ENCODE measurements at places on chromosomes 4 and X. TPM values are rescaled to one million over a fixed set of nuclear protein-coding genes. Genes with fewer than 3 reads are reported as not detected.
A peak's percentile ranks its signal among the peaks of the same experiment; 100 is the strongest.

DTHD1 gene
- not detected for total RNA-seq

MAP7D2 gene
- 7.6 TPM for total RNA-seq

MAGEB2 gene
- total RNA-seq = 0.10 TPM

TCEAL3 gene
- 23.8 TPM for total RNA-seq

GLUD2 gene
- 0.33 TPM for total RNA-seq

TSPAN7 gene
- total RNA-seq = 0.13 TPM

MGAT4D gene
- total RNA-seq = not detected

TCEAL6 gene
- not detected for total RNA-seq

SERTM2 gene
- not detected for total RNA-seq

GAGE12C gene
- not detected for total RNA-seq

CXCL10 gene
- total RNA-seq = not detected

PAGE3 gene
- total RNA-seq = not detected

SPANXB1 gene
- not detected for total RNA-seq

DNA sequence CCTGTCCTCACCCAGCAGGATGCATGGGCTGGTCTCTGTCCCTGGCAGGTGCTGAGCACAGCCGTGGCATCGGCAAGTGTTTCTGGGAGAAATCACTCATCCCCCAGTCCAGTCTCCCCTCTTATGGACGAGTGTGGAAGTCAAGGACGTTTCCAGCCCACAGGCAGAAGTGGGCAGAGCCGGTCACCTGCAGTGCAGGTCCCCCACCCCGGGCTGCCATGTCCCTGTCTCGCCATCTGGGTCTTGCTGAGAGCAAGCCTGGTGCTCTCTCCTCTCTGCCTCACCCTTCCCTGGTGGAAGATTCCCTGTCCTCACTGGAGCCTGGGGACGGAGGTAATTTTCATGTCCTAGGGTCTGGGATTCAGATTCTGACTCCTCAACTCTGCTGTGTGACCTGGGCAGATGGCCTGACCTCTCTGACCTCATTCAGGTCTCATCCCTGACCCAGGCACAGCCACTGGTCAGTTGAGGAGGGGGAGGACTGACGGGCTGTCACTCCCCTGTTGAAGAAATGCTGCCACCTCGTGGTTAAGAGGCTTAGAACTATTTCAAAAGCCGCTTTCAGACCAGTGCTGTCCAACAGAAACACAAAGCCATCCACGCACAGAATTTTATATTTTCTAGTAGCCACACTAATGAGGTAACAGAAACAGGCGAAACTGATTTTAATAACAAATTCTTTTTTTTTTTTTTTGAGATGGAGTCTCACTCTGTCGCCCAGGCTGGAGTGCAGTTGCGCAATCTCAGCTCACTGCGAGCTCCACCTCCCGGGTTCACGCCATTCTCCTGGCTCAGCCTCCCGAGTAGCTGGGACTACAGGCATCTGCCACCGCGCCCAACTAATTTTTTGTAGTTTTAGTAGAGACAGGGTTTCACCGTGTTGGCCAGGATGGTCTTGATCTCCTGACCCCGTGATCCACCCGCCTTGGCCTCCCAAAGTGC lies 1.8 kb downstream of the CPZ start:
- no peaks in the 10 kb centered on the region for H3K27me3 ChIP-seq
- no peak overlapping the region for H3K27ac ChIP-seq
- no peak overlapping the region for H3K4me3 ChIP-seq
- peak; percentile 33 for DNase-seq
- H3K4me1 ChIP-seq = no peaks in the 10 kb centered on the region

DNA sequence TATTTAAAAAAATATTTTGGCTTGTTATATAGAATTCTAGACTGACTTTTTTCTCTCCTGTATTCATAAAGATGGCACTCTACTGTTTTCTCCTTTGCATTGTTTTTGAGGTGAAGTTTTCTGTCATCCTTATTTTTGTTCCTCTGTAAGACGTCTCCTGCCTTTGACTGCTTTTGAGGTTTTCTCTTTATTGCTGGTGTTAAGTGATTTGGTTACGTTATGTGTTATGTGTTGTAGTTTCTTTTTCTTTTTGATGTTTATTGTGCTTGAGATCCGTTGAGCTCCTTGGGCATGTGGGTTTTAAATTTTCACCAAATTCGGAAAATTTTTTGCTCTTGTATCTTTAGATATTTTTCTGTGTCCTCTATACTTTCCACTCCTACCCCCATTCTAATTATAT lies 50.0 kb downstream of the KDM6A start:
- no peak overlapping the region for H3K27ac ChIP-seq
- H3K36me3 ChIP-seq = no peaks in the 10 kb centered on the region
- no peak overlapping the region for H3K4me3 ChIP-seq
- H3K4me1 ChIP-seq = peaks cover 5% of the 10 kb centered on the region

DNA sequence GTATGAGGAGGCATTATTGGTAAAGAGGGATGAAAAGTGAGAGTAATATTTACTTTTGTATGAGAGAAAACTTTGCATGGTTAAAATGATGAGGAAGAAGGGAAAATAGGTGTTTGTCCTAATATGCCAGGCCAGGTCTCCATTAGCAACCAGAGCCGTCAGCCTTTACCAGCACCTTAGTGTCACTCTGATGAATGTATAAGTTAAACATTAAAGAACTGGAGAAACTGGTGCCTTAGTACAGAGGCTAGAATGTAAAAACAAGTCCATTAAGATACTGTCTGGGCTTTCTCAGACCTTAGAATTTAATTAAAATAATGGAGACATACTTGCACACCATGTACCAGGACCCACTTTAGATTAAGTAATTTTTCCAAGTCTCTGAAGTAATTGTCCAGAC lies 222.3 kb downstream of the FAM47A start:
- H3K36me3 ChIP-seq = no peaks in the 10 kb centered on the region
- no peak overlapping the region for H3K4me3 ChIP-seq
- no peak for DNase-seq
- H3K27me3 ChIP-seq = no peaks in the 10 kb centered on the region
- no peak overlapping the region for H3K27ac ChIP-seq

- H3K36me3 ChIP-seq = no peaks in the 10 kb centered on the region
- H3K27me3 ChIP-seq = no peaks in the 10 kb centered on the region
- DNase-seq = no peak
- peaks cover 4% of the 10 kb centered on the region for H3K4me1 ChIP-seq
These were observed 46.5 kb upstream of the PGRMC1 start for GRCh38 chrX:119189595-119189994.

GRCh38 chr4:35559559-35560365 lies 684.6 kb downstream of the ARAP2 start:
- DNase-seq = no peak
- no peaks in the 10 kb centered on the region for H3K27me3 ChIP-seq
- no peaks in the 10 kb centered on the region for H3K4me1 ChIP-seq
- no peak overlapping the region for H3K27ac ChIP-seq

GRCh38 chr4:172480471-172480870 lies 667.3 kb downstream of the GALNTL6 start:
- no peaks in the 10 kb centered on the region for H3K27me3 ChIP-seq
- no peaks in the 10 kb centered on the region for H3K36me3 ChIP-seq
- no peaks in the 10 kb centered on the region for H3K4me1 ChIP-seq

- no peak overlapping the region for H3K4me3 ChIP-seq
- H3K27ac ChIP-seq = no peak overlapping the region
- H3K36me3 ChIP-seq = no peaks in the 10 kb centered on the region
- H3K4me1 ChIP-seq = no peaks in the 10 kb centered on the region
These were observed 42.9 kb upstream of the INTS6L start for GRCh38 chrX:135477576-135477975.

- no peaks in the 10 kb centered on the region for H3K27me3 ChIP-seq
- no peak for DNase-seq
These were observed 121.3 kb upstream of the S100G start for GRCh38 chrX:16528620-16529019.

DNA sequence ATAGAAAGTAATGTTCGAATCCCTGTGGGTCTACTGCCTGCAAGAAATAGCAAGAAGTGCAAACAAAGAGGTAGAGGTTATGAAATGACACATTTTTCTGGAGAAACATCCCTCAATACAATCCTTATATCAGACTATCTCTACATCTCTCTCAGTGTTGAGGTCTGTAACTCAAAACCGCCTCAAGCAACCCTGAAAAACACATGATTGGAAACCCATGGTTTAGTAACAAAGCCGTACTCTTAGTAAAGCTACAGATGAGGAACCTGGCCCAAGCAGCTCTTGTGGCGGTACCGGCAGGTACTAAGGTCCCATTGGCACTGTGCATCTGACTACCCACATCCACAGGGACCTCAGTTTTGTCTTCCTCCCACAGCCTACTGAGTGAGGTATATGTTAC lies 53.9 kb downstream of the IRF2 start:
- DNase-seq = no peak
- no peak overlapping the region for H3K27ac ChIP-seq
- H3K4me1 ChIP-seq = peaks cover 12% of the 10 kb centered on the region
- no peak overlapping the region for H3K4me3 ChIP-seq
- no peaks in the 10 kb centered on the region for H3K27me3 ChIP-seq

DNA sequence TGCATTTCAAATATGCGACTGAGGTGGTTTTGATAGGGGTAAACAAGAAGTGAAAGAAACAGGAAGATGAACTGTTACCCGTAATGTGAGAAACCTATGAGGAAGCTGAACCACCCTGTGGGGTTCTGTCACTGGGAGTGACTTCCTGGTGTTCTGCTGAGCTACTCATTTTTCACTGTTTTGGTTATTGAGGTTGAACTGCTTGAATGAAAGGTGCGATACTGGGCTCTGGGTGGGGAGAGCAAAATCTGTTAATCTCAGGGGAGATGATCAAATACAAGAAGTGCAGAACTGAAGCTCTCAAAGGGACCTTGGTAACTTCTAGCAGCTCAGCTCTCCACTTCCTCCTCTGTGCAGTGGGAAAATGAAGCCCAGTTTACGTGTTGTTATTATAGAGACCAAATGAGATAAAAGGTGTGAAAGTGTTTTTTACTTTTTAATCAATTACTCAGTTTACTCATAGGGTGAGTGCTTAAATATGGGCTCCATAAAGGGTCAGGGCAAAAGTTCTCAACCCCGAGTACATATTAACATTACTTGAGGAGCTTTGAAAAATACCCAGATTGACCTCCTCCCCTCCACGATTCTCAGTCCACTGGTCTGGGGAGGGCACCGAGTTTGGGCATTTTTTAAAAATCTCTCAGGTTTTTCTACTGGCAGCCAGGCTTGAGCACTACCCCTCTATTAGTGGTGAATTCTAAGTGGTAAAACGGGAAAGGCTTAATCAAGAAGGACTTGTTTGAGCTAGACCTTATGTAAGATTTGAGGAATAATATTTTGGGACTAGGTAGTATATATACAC lies 66.7 kb downstream of the COQ2 start:
- H3K4me1 ChIP-seq = no peaks in the 10 kb centered on the region
- no peaks in the 10 kb centered on the region for H3K27me3 ChIP-seq
- H3K36me3 ChIP-seq = no peaks in the 10 kb centered on the region
- DNase-seq = no peak
- H3K4me3 ChIP-seq = no peak overlapping the region
- H3K27ac ChIP-seq = peak overlapping the region; percentile 57

GRCh38 chrX:12139934-12140611 lies 1.8 kb downstream of the FRMPD4 start:
- H3K4me1 ChIP-seq = no peaks in the 10 kb centered on the region
- no peaks in the 10 kb centered on the region for H3K36me3 ChIP-seq
- DNase-seq = no peak
- H3K27ac ChIP-seq = no peak overlapping the region

DNA sequence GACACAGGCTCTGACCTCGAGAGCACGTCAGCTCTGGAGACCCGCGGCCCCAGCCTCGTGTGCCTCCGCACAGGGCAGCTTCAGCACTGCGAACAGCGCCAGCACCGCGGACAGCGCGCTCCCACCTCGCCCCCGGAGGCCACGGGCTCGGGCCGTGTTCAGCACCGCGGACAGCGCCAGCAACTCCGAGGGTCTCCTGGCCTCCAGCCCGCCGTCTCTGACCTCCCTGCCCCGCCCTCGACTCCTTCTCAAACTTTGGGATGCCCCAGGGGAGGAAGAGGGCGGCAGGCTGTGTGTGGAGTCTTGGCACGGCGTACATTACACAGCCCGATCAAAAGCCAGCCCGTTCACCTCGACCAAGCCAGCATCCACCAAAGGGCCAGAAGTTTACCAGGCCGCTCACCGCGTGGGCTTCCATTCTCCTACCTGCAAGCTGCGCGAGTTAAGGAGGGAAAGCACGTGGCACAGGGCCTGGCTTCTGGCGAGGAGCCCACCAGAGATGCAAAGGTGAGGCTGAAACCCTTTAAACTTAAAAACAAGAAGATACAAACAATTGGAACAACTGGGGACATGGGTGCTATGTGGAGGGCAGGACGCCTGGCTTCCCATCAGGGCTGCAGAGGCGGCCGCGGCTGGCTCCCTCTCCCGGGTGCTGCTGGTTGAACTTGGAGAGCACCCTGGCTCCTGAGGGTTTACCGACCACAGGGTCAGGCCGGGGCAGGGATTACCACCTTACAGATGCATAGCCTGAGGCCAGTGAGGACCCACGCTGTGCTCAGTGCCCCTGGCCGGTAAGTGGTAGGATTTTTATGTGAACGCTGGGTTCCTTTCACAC lies 4.5 kb upstream of the NKX1-1 start:
- no peaks in the 10 kb centered on the region for H3K4me1 ChIP-seq
- no peaks in the 10 kb centered on the region for H3K27me3 ChIP-seq
- H3K36me3 ChIP-seq = no peaks in the 10 kb centered on the region
- DNase-seq = no peak
- H3K27ac ChIP-seq = no peak overlapping the region

DNA sequence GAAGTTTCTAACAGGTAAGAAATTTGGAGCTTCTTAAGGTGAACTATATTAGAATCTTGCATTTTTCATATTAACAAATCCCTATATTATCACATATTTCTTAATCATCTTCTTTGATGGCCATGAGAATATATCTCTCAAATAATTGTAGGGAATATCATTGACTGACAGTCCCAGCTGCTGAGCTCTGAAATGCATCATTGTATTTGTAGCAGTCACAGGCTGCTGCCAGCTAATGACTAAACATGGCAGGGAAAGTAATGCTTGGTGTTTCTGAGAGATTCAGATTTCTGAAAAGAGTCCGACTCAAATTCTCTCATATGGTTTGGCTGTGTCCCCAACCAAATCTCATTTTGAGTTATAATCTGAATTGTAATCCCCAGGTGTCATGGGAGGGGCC lies 171.9 kb downstream of the TRAM1L1 start:
- no peak for DNase-seq
- no peaks in the 10 kb centered on the region for H3K27me3 ChIP-seq
- no peak overlapping the region for H3K4me3 ChIP-seq

DNA sequence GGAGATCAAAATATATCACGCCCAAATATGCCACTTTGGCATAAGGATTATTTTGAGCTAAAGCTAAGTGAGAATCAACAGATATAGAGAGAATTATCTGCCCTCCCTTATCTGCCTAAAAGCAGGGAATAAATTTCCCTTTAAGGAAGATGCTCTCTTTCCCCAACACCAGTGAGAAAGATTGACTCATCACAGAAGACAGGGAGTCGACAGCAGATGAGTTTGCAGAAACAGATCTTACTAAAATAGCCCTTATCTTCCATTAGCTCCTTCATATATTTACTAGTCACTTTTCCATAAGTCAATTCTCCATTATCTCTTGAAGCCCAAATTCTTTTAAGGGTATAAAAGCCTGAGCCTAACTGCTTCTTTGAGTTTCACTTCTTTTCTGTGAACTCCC lies 156.6 kb downstream of the CAMK2D start:
- DNase-seq = no peak
- no peaks in the 10 kb centered on the region for H3K36me3 ChIP-seq
- H3K4me3 ChIP-seq = no peak overlapping the region
- H3K4me1 ChIP-seq = no peaks in the 10 kb centered on the region

- no peak overlapping the region for H3K27ac ChIP-seq
- H3K36me3 ChIP-seq = no peaks in the 10 kb centered on the region
- no peaks in the 10 kb centered on the region for H3K27me3 ChIP-seq
- H3K4me3 ChIP-seq = no peak overlapping the region
- no peak for DNase-seq
These were observed 981 bp upstream of the PITX2 start for GRCh38 chr4:110623718-110624397.

GRCh38 chr4:4417886-4418285 lies 31.0 kb downstream of the NSG1 start:
- no peak for DNase-seq
- H3K27me3 ChIP-seq = no peaks in the 10 kb centered on the region
- H3K4me1 ChIP-seq = no peaks in the 10 kb centered on the region
- H3K4me3 ChIP-seq = no peak overlapping the region
- H3K36me3 ChIP-seq = no peaks in the 10 kb centered on the region
- no peak overlapping the region for H3K27ac ChIP-seq
